ENCODE measurements at places on chromosomes 7 and 10. TPM values are rescaled to one million over a fixed set of nuclear protein-coding genes. Genes with fewer than 3 reads are reported as not detected.

The FBXL13 gene
- total RNA-seq, result 2.5 TPM

The SAP25 gene
- 3.0 TPM for total RNA-seq

The CHRM2 gene
- not detected for total RNA-seq

The TLL2 gene
- total RNA-seq, result 0.64 TPM
